ENCODE measurements at places on chromosomes 6 and 20.
A peak's percentile ranks its signal among the peaks of the same experiment; 100 is the strongest.

DNA sequence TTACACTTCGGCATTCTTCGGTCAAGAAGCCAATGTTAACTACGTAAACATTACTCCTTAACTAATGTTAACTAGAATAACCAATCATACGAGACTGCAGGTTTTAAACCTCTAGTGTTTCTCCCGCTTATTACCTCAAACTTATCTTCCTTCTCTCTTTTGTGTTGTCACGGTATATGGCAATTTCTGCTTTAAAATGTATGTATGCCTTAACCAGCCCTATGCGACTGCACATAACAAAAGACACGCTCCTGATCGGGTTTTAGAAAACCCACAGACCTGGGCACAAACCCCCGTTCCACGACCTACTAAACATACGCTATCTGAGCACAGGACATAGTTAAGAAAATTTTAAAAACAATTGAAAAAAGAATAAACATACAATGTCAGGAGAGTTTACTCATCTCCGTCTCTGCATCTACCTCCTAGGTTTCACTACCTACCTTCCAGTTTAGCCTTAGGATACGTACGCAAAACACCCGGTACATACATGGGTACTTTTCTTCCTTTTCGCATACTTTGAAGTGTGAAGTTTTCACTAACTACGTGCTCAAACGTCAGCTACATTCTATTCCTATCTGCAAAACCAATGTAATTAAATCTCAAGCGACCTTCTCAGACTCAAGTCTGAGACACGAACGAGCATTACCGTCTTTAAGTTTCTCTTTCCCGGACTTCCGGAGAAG, 1.1 kb downstream of the CD164 start:
- DNase-seq, result peak; percentile 37

- DNase-seq, result no peak
Observed at GRCh38 chr20:62662422-62662821, 20.1 kb downstream of the SLCO4A1 start.

DNA sequence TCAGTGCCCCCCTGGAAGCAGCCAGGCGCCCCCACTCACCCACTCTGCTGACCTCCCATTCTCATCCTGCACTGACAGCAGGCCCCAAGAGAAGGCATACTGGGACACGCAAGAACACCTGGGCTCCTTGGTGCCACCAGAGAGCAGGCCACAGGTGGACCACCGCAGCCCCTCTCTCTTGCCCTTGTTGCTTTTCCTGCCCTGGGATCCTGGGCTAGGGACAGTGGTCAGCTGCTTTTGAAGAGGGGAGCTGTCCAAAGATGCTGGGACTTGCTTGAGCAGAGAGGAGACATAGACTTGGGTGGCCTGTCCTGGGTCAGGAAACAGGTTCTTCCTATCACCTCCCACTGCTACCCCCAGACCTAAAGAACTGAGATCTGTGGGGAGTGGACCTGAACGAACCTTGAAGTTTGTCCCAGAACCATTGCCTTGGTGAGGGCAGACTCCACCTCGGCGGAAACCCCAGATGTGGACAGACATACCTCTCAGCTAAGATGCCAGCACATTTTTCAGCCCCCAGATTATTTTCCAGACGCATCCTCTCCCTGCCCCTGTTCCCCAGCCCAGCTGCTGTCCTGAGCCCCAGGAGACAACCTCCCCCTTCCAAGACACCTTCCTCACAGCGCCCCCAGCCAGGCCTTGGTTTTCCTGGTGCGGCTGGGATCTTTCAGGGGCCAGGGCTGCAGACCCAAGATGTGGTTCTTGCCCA, 1.1 kb downstream of the GLP1R start:
- DNase-seq, result no peak

- no peak for DNase-seq
Observed at GRCh38 chr6:79512014-79512413, 25.2 kb downstream of the LCA5 start.

DNA sequence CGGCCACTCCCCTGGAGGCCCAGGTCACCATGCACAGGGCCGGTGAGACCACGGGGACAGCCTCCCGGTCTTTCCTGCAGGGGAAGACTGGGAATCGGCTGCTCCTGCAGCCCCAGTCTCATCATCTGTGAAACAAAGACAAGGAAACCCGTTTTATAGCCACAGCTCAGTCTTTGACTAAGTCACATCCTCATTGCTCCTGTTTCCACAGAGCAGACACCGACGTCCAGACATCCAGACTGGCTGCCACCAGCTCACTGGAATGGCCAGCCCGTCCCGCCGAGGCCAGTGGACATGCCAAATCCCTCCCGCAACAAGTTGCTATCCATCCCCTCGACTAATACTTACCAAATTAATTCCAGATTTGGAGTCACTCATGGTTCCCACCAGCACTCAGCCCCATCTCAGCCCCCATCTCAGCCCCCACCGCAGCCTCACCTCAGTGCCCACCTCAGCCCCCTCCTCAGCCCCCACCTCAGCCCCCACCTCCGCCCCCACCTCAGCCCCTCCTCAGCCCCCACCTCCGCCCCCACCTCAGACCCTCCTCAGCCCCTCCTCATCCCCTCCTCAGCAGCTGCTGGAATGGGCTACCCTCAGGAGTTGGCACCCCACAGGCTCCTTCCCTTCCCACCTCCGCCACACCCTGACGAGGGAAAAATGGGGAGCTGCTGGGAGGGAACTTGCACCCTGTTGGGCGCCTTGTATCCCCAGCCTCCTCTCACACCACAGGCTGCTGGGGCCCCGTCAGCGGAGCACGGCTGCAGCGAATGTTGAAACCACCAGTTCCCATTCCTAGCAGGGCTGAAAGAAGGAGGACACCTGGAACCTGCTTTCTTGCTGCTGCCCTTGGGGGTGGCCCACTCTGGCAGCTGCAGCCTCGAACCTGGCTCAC, 48.7 kb downstream of the YTHDF1 start:
- no peak for DNase-seq

DNA sequence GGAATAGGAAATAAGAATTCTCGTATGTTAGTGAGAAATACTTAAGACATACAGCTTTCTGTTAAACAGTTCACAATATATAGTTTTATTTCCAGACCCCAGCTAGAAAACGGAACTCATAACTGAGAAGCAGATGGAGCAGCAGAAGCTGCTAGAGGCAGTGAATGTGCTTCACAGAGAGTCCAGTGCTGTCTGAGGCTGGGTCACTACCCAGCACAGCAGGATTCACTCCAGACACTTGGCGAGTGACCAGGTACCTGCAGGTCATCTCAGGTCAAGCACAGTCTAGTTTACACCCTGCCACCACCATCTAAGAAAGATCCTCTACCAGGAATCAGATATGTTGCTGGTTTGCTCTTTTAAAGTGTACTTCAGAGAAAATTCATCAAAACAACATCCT, 243.1 kb upstream of the RAB32 start:
- no peak for DNase-seq

GRCh38 chr6:110595112-110595511, 118.7 kb upstream of the SLC22A16 start:
- no peak for DNase-seq

- DNase-seq, result no peak
Observed at GRCh38 chr6:53593001-53593488, 48.1 kb upstream of the GCLC start.

DNA sequence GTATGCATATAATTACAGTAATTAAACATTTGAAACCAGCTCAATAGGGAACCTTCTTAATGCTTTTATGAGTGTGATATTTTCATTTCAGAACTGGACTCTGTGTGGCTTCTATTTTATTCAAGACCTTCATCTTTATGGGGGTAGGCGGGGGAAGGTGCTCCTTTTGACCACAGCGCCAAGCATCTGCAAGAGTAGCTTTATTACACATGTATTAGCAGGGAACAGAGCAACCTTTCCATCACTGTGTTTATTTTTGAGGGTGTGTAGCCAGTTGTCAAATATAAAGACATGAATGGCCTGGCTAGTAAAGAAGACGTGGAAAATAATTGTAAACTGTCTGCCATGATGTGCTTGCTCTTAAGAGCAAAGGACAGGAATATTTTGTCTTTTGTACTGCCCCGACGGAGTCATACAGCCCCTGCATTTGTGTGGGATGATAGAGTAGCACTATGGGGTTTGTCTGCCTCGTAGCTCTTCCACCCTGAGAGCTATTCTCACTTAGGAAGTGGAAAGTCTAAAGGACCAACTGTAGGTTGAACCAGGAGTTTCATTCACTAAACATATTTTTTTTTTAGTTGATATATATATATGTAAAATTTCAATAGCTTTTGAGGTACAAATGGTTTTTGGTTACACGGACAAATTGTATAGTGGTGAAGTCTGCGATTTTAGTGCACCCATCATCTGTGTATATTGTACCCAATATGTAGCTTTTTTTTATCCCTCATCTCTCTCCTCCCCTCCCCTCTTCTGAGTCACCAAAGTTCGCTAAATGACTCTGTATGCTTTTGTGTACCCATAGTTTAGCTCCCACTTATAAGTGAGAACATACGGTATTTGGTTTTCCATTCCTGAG, 91.2 kb downstream of the CARMIL1 start:
- peak; percentile 36 for DNase-seq

DNA sequence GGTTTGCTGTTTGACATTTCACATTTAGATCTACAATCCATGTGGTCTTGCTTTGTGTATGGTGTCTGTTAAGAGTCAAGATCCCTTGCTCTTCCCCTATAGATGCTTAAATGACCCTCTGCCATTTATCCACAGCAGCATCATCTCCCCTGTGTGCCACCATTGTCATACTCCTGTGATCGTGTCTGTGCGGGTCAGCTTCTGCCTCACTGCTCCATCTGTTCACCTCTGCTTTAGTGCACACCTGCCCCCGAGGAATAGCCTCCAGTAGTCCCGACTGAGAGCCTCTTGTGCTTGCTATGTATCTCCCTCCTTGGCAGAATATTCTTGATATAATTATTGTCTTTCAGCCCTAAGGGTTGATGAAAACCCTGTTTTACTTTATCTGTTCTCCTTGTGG, 551.2 kb downstream of the CDH26 start:
- no peak for DNase-seq

DNA sequence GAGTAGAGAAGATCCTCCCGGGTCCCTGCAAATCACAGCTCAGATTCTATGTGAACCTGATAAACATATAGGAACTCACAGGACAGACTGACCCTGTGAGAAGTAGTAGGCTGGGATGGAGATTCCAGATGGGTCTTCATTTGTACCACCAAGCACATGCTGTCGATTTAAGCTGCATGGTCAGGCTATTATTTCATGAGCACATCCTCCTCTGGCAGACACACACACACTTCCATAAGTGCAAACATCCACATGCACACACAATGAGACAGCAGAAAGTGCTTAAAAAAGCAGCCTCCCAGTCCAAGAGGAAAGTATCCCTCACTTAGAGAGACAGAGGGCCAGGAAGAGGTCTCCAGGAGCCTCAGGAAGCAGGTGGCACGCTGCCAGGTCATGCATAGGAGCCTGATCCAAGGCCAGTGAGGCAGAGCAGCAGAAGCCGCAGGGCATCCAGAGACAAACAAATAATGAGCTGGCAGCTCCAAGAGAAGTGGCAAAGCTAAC, 131.8 kb downstream of the UNC5CL start:
- no peak for DNase-seq

- DNase-seq, result peak; percentile 57
Observed at GRCh38 chr6:166333172-166333995, 9.0 kb downstream of the SFT2D1 start.

GRCh38 chr6:18207438-18207837, 52.2 kb downstream of the KDM1B start:
- DNase-seq, result no peak

DNA sequence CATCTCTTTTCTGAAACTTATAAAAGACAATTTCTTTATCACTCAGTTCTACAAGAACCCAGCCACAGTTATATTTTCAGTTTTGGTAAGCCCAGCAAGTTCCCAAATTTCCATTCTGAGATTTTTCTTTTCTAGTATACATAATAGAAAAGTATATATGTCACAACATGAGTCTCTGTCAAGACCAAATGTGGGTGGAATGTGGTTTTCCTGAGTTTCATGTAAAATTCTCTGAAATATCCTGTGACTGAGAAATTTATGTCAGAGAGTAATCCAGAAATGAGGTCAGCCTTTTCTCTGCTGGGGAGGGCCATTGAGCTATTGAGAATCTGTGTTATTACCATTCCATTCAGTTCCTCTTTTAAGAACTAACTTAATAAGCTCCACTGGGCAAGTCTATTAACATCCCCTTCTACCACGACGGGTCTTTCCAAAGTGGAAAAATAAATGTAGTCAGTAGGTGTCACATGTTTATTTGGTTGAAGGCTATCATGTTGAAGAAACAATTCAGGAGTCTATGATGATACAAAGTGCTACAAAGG, 100.7 kb upstream of the HMGN3 start:
- peak; percentile 5 for DNase-seq

DNA sequence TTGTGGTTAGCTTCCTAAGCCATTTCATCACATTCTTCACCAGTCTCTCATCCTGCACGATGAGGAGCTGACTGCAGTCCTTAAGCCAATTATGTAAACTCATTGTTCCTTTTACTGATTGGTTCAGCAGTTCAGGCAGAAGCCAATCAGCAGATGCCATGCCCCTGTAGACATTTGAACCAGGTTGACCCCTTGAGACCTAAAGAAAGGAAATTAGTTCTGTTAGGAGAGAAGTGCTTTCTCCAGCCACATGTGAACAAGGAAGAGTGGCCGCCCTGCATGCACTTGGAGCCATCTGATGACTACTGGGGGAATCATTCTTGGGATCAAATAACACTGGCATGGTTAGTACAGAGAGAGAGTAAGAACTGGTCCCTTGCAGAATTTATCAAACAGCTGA, 535.2 kb upstream of the ID4 start:
- no peak for DNase-seq

GRCh38 chr6:168507730-168508129, 66.7 kb downstream of the SMOC2 start:
- no peak for DNase-seq

DNA sequence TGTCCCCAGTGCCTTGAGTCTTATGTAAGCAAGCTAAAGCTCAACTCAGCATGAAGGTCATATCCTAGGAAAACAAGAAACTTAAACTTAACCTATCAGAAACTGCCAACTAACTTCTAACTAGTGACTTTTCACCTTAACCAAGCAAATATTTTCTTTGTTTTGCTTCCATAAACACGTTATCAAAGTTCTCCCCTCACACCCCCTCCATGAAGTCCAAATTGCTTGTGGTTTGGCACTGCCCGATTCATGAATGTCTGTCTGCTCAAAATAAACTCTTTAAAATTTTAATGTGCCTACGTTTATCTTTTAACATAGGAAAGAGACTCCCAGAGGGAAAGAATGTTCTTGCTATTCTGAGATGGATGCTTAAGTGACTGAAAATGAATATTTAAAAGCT, 34.9 kb downstream of the GSTA2 start:
- no peak for DNase-seq

DNA sequence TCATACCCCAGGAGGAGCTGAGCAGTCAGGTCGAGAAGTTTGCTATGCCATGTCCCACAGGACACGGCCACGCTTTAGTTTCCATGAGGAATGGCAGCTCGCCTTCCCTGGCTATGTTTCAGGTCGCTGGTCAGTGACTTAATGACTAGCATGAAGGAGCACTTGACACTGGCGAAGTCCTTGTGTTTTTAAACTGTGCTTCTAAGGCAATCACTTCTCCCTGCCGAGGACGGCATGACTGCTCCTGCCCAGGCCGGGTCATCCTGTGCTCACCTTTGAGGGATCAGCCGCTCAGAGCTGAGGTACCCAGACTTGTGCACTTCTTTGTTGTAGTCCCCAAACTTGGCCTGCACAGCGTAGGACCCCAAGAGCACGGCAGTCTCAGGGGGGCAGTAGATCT, 34.1 kb downstream of the EZR start:
- DNase-seq, result no peak

- no peak for DNase-seq
Observed at GRCh38 chr6:45045253-45045601, 282.9 kb upstream of the RUNX2 start.
